ENCODE measurements at places on chromosomes 2 and 18.
A peak's percentile ranks its signal among the peaks of the same experiment; 100 is the strongest.

DNA sequence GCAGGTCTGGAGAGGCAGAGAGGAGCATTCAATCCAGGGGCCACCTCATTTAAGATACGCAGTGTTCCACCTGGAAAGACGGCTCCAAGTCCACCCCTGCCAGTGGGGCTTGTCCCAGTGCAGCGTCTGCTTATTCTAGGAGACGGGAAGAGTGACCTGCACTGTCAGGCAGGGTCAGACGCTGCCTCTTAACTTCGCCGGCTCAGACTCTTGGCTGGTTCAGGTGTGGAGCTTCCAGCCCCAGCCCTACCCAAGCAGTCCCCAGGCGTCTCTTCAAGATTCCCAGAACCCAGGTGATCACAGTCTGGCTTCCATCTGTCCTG, 208.5 kb downstream of the TFCP2L1 start:
- no peak for DNase-seq

GRCh38 chr2:84923009-84923408, 17.6 kb downstream of the TMSB10 start:
- no peak for DNase-seq

GRCh38 chr2:46518861-46519260, 39.5 kb downstream of the TMEM247 start:
- no peak for DNase-seq

DNA sequence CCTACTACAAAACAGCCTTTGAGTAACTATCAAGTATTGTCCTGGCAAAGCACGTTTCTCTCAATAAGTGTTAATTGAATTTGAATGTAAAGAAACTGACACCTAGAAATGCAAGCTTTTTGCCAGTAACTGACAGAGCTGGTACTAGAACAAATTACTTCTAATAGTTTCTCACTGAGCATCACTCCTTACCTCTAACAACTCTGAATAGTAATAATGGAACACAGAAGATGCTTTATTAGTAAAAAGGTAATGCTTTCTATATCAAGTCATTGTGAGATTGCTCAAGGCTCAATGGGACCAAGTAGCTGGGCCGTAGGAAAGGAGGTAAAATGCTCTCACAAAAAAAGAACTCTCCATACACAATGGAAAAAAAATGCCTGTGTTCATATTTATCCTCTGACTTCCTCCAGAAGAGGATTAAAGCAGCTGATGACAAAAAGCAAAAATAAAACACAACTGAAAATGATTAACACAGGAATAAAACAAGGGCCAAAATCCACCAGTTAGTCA, 11.8 kb downstream of the RASGRP3 start:
- no peak for DNase-seq

GRCh38 chr2:10043906-10044601, 704 bp downstream of the KLF11 start:
- DNase-seq, result peak; percentile 59

DNA sequence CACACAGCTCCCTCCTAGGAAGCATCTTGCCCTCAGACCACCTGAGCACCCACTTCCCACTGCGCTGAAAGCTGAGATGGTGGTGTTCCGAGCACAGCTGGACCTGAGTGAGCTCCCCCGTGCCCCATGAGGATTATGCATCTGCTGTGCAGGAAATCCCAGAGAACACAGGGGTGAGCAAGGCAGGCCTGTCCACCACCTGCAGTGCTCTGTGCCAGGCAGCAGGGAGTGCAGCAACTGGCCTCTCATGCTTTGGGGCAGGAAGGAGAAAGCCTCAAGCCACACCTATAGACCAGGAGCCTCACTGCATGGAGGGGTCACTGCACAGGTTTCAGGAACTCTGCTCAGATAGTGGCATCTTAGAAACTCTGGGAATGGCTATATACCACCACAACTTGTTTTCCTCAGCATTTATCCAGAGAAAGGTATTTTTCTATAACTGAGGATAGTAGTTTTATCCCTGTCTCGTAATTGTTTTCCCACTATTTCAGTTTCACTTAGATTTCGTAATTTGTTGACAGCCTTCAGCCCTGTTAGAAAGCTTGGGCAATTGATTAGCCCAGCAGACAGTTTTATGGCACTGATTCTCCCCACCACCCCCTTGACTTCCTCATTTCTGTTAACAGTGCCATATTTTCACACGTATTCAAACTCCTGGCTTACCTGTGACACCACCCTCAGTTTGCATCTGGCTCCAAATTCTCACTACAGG, 144.3 kb upstream of the DAPL1 start:
- no peak for DNase-seq

GRCh38 chr2:81984969-81985637, 1680.6 kb upstream of the LRRTM1 start:
- DNase-seq, result no peak

DNA sequence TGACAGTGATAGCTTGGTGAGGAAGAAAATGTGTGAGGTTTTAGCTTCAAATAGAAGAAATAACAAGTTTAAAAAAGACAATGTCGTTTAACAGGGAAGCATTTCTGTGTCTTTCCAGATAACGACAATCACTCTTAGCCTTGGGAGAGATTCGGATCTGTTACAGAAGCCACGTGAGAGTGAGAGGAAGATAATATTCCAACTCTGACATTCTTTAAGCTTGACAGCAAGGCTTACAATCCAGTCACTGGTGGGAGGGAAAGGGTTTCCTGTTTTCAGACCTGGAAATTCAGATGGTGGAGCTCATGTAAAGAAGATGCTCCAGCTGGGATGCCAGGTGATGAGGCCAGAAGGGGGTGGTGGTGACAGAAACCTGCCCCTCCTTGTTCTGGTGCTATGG, 30.8 kb downstream of the FBXO48 start:
- DNase-seq, result no peak

DNA sequence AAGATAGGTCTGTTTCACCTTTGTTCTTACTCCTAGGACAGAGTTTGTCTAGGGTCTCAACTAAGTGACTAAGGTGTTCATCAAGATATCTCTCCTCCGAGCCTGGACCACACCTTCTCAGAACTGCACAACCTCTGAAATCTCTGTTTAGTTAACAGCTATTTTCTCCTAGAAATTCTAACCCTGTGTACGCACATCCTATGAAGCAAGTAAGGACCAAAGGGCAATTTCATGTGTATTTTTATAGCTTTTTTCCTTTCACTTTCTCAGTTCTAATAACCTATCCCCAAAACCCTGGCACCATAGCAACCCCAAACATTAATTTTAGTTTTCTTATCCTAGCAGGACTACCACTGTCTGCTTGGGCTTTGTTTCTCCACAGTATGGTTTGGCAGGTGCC, 59.1 kb downstream of the PTPN4 start:
- DNase-seq, result no peak

- DNase-seq, result peak; percentile 11
These were observed 36.9 kb upstream of the TANC1 start for GRCh38 chr2:158931572-158931971.
